ENCODE measurements at places on chromosomes 7 and 10.

GRCh38 chr10:98994030-98994429 is 241.6 kb downstream of the HPSE2 start:
- DNase-seq: no peak

DNA sequence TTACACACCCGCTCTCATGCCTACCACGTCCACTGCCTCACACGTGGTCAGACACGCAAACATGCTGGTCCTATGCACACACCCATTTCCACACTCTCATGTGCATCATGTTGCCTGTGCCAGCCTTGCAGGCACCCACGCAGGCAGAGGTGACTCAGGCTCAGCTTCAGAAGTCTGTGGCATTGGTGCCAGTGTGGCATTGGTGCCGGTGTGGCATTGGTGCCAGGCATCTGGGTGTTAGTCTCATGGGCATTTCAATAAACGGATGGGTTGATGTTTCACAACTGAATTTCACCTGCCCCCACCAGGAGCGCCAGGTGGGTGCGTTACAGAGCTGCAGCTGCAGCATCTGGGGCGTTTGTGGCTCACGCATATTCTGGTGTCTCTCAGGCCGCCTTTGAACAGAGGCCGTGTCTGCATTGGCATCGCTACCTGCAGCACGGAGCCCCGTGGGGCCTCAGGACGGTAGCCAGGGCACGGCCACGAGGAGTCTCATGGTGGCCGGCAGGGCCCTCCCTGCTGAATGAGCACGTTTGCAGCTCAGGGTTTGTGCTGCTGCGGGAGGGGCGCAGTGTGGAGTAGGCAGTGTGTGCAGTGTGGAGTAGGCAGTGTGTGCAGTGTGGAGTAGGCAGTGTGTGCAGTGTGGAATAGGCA is 24.7 kb downstream of the KNDC1 start:
- no peak for DNase-seq

- peak; percentile 46 for DNase-seq
Measured at GRCh38 chr7:92461027-92462003, 14.0 kb downstream of the GATAD1 start.

- no peak for DNase-seq
Measured at GRCh38 chr7:43240565-43240964, 128.1 kb downstream of the HECW1 start.

- DNase-seq: no peak
Measured at GRCh38 chr7:33986451-33986850, 81.1 kb downstream of the BMPER start.

GRCh38 chr7:96827701-96828100 is 118.1 kb upstream of the SEM1 start:
- DNase-seq: no peak

GRCh38 chr10:26221541-26221940 is 5.0 kb downstream of the GAD2 start:
- no peak for DNase-seq

DNA sequence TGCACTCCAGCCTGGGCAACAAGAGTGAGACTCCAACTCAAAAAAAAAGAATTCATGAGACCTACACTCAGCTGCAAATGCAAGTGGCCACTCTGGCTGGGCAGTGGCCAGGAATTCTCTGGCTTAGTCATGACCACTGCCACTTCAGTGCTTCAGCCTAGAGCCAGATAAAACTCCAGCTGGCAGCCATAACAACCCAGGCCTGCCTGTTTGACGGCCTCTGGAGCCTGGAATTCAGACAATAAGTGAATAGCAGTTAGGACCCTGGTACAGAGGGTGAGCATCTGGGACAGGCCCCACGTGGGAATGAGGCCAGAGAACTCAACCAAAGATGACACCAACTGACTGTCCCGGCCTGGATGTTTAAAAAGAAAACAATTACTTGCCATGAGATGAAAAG is 18.9 kb downstream of the RCC1L start:
- no peak for DNase-seq

DNA sequence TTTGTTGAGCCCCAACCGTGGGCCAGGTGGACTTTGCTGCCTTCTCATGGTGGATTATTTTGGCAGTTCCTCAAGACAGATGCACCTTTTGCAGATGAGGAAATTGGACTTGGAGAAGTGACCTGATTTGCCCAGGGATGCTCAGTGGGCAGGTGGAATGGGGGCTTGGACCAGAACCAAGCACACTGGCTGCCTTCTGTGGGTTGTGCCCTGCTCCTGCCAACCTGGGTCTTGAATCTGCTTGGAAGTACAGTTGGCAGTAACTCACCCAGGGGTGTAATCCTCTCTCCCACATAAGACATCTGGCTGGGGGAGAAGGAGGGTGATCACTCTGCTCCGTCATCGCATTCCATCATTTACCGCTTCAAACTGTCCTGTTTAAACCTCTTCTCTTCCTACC is 110.5 kb upstream of the GPR26 start:
- DNase-seq: no peak

GRCh38 chr10:98039690-98040381 is 9.4 kb upstream of the CRTAC1 start:
- no peak for DNase-seq

GRCh38 chr7:139867847-139868246 is 38.8 kb downstream of the TBXAS1 start:
- DNase-seq: no peak

GRCh38 chr7:142866361-142867096 is 11.7 kb downstream of the EPHB6 start:
- peak; percentile 13 for DNase-seq

DNA sequence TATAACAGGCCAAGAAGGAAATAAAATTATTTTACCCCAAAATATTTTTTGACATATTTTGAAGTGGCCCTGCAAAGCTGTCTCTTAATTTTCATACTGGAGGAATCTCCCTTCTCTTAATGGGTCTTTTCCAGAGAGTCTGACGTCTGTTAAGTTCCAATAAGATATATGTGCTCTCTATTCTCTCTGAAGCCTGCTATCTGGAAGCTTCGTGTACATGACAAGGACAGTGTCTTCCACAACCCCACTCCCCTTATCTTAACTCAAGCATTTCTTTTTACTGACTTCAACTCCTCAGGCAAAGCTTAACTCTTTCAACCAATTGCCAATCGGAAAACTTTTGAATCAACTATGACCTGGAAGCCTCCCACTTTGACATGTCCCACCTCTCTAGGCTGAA is 29.2 kb upstream of the IL15RA start:
- DNase-seq: no peak

DNA sequence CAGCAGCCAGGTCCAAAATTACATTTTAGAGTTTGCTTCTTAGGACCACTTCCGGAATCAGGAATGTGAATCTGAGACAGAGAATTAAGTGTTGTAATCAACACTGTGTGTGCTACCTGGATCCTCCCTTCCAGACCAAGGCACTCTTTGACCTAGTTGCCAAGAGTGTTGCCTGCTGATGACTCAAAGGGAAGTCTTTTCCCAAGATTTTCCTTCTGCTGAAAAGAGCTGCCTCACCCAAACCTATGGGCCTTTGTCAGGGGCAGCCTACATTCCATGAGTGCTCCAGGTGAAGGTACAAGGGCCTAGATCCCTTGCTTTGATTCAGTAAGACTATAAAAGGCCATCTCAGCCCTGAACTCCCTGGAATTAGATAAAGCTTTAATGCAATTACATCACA is 712.5 kb upstream of the ANKRD30A start:
- no peak for DNase-seq

DNA sequence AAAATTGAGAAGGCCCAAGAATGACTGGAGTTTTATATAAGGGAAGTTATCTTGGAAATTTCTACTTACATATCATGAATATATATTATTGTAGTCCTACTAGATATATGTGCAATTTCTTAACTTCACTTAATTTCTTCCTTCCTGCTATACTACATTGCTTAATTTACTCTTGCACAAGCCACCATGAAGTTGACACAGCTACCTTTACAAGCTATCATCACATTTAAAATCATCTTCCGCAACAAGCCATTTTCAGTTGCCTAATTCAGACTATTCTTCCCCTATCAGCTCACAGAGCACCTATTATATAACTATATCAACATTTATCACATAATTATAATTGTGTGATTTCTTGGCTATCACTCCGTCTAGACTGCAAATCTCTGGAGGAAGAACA is 418.4 kb downstream of the PARD3 start:
- no peak for DNase-seq

GRCh38 chr10:64416011-64416410 is 894.8 kb downstream of the REEP3 start:
- DNase-seq: no peak

DNA sequence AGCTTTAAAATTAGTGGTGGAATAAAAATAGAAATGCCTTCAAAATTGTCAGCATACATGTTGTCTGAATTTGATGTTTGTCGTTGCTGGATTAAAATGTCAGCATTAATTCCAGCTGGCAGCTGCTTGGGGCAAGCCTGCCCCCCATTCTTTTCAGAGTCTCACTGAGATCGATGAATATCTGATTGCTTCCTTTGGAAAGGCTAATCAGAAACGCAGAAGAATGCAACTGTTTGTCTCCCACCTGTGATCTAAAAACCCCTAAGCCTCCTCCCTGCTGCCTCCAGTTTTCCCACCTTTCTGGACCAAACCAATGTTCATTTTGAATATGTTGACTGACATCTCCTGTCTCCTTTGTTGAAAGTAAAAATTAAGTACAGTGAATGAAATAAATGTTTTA is 27.9 kb upstream of the BNIP3 start:
- no peak for DNase-seq

DNA sequence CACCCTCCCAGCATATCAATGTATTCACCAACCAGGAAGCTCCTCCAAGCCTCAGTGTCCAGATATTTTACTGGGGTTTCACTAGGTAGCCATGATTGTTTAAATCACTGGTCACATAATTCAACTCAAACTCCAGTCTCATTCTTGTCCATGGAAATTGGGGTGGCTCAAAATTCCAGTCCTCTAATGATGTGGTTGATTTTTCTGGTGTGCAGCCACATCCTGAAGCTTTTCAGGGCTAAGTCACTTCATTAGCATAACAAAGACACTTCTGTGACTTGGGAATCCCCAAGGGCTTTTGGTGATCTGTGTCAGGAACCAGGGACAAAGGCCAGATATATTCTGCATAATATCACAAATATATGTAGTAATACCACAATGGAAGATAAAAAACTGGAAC is 786.9 kb upstream of the IGFBP3 start:
- no peak for DNase-seq
